ENCODE measurements at places on chromosomes 7 and 10.

DNA sequence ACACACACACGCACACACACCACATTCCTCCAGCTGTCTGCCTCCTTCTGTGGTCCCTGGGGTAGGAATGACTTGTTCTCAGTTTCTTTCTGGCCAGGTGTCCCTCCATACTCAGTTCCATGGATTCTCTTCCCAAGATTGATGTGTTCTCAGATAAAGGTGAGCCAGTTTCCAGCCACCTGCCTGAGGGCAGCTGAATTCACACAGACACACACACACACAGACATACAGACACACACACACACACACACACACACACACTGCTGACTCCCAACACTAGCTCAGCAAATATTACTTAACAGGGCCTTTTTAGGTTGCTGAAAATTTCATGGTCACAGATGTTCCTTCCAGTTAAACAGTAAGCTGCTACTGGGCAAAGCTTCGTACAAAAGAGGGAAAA lies 45.4 kb upstream of the GDF10 start:
- DNase-seq, result no peak

DNA sequence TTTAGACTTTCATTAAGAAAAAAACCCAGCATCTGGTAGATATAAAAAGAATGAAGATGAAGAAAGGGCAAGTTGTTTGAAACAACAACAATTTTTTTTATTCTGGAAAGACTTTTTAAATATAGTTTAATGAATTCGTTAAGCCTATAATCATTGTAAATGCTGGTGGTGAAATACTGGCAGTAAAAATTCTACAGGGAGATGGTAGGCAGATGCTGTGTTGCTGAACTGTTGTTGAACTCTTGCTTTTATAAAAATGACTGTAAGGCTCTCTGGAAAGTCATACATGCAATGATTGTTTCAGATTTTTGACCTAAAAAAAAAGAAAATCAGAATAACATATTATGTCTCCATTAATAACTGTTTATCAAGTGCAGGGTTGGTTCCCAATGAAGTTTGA lies 39.0 kb downstream of the SCIN start:
- DNase-seq, result no peak

DNA sequence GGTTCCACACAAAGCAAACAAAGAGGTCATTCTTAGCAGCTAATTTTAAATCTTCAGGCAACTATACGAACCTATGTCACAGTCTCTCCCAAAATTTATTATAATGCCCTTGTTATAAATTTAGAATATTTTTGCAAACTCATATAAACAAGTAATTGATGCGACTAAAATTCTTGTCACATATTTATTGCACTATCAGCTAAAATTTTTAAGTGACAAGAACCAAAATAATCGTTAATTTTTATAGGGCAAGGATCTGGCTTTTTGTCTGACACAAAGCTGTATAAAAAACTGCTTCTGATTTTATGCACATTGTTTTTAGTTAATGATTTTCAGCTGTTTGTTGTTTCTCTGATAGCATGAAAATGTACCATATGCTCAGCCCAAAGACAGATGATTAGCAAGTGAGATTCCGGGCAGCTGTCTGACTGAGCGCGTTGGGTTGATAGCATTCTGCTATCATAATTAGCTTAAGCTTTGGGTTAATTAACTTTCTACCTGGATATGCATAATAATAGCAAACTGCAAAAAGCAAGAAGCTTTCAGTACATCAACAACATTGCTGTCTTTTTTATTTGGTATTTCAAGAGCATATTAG lies 136.0 kb downstream of the MGMT start:
- DNase-seq, result no peak

GRCh38 chr10:110566472-110567200 lies 859 bp upstream of the SMC3 start:
- DNase-seq, result no peak

GRCh38 chr7:138556771-138557484 lies 96.9 kb downstream of the TRIM24 start:
- no peak for DNase-seq

- DNase-seq, result no peak
These were observed 135.1 kb downstream of the CHN2 start for GRCh38 chr7:29329686-29330085.

DNA sequence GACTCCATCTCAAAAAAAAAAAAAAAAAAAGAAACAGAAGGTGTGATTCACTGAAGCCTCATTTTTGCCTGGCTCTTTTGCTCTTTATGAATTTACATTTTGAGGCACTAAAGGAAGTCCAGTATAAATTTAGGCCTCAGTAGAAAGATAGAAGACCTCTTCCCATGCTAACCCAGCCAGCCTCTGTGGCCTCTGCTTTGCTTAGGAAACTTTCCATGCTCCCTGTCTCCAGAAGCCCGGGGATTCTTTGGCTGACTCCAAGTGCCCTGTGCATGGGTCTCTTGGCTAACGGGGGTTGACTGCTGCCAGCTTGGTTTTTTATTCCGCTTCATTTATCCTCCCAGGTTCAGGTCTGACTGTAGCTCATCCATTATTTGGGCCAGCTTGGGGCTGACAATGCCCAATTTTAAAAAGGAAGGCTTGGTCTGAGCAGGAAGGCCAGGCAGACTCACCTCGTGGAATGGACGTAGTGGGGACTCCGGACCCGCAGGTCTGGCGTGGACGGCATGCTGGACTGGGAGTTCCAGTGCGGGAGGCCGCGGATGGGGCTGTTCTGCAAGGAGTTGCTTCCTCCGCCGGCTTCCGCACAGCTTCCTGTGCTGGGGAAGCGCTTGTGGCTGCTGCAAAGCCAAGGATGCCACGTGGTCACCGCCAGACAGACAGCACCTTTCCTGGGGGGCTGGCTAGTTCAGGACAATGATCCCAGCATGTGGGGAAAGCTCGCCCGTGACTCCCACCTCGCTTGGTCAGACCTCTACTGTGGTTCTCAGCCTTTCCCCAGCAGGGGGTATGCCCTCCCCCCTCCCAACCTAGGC lies 72.3 kb downstream of the PRPF18 start:
- no peak for DNase-seq

GRCh38 chr10:123974406-123974805 lies 82.8 kb upstream of the CPXM2 start:
- DNase-seq, result no peak

DNA sequence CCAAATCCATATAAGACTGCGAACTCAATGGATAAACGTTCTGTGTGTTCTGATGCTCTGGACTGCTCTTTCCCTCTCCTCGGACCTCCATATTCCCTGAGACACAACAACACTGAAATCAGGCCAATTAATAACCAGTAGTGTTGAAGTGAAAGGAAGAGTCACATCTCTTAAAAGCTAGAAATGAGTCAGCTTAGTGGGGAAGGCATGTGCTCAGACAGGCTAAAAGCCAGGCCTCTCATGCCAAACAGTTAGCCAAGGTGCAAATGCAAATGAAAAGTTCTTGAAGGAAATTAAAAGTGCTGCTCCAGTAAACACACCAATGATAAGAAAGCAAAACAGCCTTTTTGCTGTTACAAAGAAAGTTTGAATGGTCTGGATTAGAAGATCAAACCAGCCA lies 29.3 kb downstream of the TNS3 start:
- DNase-seq, result no peak

DNA sequence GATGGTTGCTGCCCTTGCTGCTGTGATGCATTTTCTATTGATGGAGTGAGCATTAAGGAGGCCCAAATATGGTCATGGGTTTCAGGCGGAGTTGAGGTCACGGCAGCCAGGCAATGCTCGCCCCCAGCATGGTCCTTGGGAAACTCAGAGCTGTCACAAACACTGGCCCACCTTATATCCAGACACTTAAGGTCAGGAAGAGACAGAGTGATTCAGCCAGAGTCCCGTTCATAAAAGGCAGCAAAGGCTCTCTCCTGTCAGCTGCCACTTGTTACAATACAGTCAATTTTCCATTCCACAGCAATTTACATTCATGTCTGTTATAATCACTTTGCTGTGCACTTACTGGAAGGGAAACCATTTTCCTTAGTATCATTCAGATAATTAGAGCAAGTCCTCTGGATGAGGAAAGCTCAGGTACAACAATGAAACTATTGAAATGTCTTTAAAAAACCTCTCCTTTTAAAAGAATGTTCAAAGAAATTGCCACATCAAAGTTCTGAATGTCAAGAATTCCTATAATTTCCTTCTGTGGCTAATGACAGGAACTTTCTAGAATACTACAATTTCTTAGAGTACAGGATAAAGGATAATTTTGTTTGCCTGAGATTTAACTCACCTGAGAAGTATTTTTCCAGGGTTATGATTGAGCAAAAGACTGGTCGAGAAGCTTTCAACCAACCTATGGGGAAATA lies 14.8 kb upstream of the ANKRD1 start:
- DNase-seq, result no peak
